ENCODE measurements at places on chromosomes 7 and 10.

GRCh38 chr7:1639071-1639470 lies 31.0 kb upstream of the ELFN1 start:
- no peak for DNase-seq

GRCh38 chr10:17831896-17832295 lies 22.7 kb downstream of the MRC1 start:
- no peak for DNase-seq

- DNase-seq: no peak
Observed at GRCh38 chr10:47260505-47261111, 39.4 kb upstream of the GDF10 start.

- DNase-seq: no peak
Observed at GRCh38 chr10:16182144-16182543, 254.7 kb upstream of the PTER start.

GRCh38 chr7:101554584-101555268 lies 74.4 kb downstream of the MYL10 start:
- DNase-seq: no peak

All from GM19239 (cell line).